ENCODE measurements at places on chromosomes 2 and 18. TPM values are rescaled to one million over a fixed set of nuclear protein-coding genes. Genes with fewer than 3 reads are reported as not detected.

TFPI gene
- total RNA-seq = 301 TPM

DNAJC5G gene
- not detected for total RNA-seq

DNA sequence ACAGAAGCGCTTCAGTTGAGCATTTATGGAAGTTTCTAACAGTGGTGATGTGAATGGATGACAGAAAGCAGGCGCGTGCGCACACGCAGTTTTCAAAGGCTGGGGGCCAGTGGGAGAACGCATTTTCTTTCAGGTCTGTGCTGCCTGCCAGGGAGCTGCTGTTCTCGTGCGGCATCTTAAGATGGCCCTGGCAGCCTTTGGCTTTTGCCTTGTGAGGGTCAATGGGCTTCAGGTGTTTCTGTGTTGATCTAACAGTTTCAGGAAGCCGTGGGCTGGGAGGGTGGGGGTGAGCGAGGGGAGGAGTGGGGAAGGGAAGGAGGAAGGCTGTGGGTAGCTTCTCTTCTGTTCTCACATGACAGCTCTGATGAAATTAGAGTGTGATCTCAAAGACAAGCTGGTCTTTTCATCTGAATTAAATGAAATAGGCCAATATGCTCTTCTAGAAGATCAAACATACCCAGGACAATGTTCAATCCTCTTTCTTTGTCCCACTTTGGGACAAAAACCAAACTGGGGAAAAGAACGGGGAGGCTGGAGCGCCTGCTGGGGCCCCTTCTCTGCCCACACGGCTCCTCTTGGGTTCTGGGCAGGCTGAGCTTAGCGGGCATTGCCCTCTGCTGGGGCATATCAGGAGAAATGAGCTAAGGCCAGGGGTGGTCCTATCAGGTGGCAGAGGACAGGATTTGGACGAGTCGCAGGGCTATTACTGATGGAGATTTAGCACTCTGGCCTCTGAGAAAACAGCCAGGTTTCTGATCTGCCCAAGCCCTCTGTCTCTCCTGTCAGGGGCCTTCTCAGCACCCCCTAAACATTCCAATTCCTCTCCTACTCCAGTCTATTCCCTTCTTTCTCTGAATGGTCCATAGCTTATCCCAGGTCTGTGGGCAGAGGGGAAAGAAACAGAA lies 126.2 kb upstream of the LGALSL start:
- H3K4me3 ChIP-seq = no peak overlapping the region
- DNase-seq = no peak
- H3K27ac ChIP-seq = no peak overlapping the region

OSBPL6 gene
- total RNA-seq = 0.10 TPM

HNMT gene
- 309 TPM for total RNA-seq

DNA sequence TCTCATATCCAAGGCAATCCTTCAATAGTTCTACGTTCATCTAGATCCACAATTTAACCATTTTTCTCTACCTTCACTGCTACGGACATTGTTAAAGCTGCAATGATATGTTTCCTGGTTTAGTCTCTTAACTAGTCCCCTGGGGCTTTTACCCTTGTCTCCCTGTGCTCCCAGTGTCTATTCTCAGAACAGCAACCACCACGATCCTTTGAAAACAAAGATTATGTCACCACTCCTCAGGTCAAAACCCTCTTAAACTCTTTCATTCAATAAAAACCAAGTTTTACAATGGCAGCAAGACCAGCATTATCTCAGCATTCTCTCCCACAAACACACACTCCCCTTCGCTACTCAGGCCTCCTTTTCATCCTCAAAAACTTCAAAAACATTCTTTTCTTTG lies 298.2 kb upstream of the CHST9 start:
- H3K4me1 ChIP-seq = peaks cover 13% of the 10 kb centered on the region
- no peaks in the 10 kb centered on the region for H3K36me3 ChIP-seq
- no peak for DNase-seq
- no peak overlapping the region for H3K4me3 ChIP-seq
- no peak overlapping the region for H3K27ac ChIP-seq

DNA sequence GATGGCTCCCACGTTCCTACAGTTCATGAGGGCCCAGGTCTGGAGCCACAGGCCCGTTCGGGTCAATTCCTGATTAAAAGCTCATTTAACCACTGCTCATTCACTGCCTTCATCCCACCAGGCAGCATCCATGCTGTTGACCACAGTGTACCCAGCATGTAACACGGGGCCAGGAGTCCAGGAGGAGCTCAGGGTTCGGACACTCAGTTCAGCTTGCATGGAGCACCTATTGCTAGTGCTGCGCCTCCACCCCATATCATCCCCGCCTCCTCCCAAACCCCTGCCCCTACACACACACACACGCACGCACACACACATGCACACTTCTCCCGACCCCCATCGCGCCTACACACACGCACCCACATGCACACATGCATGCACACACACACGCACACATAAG lies 72.9 kb upstream of the SNTG2 start:
- peaks cover 86% of the 10 kb centered on the region for H3K27me3 ChIP-seq
- no peak overlapping the region for H3K27ac ChIP-seq
- no peak for DNase-seq
- no peak overlapping the region for H3K4me3 ChIP-seq

DNA sequence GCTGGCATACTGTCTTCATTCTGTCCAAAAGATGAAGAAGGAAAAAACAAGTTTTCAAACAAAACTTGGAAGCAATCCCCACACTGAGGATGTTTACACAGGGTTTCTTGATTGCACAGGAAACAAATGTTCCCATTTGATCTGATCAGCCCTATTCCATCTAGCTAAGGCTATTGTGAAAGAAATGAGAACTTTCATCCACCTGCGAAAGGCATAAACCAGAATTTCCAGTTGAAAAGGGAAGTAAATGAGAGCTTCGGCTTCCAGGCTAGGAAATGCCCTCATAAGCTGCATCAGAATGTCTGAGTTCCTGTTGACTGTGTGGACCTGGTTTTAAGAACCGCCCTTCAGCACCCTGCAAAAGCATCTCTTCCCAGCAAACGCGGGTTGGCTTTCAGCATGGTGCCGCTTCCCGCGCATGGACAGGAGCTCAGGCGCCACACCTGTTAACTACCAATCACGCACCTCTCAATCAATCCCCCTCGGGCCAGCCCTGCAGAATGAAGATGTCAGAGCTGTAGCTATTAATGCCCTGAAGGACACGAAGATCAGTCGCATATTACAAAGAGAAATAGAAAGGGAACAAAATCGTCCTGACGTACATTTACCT lies 850.4 kb downstream of the GALR1 start:
- H3K27me3 ChIP-seq = 0 out of 3 replicates have a peak, but pooled peaks cover 4% of the 10 kb centered on the region
- no peak overlapping the region for H3K27ac ChIP-seq
- no peaks in the 10 kb centered on the region for H3K36me3 ChIP-seq
- H3K4me3 ChIP-seq = no peak overlapping the region
- no peaks in the 10 kb centered on the region for H3K4me1 ChIP-seq

GRCh38 chr2:225691711-225692110 lies 292.2 kb downstream of the NYAP2 start:
- H3K4me1 ChIP-seq = no peaks in the 10 kb centered on the region
- H3K27ac ChIP-seq = no peak overlapping the region
- H3K27me3 ChIP-seq = no peaks in the 10 kb centered on the region

DNA sequence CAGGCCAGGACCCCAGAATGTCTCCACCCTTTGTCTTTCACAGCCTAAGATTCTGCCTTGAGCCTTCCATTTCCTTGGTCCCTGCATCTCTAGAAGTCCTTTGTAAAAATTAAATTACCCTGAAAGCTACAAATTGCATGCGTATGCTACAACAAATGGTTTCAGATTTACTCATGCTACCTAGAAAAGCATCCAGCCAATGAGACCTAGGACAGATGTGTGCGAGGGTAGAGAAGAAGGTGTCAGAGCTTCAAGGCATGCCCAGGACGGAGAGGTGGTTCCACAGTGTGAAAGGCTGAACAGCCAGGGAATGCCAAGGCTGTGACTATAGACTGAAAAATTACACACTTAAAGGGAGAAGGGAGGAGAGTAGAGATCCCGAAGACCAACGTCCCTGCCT lies 40.2 kb downstream of the CCBE1 start:
- H3K36me3 ChIP-seq = no peaks in the 10 kb centered on the region
- H3K4me1 ChIP-seq = no peaks in the 10 kb centered on the region
- no peak overlapping the region for H3K27ac ChIP-seq
- no peak overlapping the region for H3K4me3 ChIP-seq

EPHA4 gene
- total RNA-seq = not detected

LHCGR gene
- not detected for total RNA-seq

DNA sequence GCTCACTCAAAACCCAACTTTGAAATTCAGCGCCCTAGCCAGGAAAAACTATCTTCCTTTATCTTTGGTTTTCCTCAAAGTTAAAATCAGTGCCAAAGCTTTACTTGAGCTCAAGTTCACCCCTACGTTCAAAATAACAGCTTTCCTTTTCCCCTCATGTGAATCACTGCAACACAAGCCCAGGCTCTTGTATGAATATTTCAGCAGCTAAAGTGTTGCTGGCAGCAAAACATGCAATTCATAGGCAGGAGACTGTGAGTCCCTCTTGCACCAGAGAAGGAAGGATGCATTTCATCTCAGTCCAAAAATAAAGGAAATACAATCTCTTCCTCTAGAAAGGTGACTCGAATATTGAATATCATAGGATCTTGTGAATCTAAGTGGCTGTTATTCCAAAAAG lies 461.3 kb upstream of the SOX11 start:
- no peak for DNase-seq
- H3K4me3 ChIP-seq = no peak overlapping the region
- no peaks in the 10 kb centered on the region for H3K36me3 ChIP-seq
- H3K4me1 ChIP-seq = no peaks in the 10 kb centered on the region
- H3K27ac ChIP-seq = no peak overlapping the region

DNA sequence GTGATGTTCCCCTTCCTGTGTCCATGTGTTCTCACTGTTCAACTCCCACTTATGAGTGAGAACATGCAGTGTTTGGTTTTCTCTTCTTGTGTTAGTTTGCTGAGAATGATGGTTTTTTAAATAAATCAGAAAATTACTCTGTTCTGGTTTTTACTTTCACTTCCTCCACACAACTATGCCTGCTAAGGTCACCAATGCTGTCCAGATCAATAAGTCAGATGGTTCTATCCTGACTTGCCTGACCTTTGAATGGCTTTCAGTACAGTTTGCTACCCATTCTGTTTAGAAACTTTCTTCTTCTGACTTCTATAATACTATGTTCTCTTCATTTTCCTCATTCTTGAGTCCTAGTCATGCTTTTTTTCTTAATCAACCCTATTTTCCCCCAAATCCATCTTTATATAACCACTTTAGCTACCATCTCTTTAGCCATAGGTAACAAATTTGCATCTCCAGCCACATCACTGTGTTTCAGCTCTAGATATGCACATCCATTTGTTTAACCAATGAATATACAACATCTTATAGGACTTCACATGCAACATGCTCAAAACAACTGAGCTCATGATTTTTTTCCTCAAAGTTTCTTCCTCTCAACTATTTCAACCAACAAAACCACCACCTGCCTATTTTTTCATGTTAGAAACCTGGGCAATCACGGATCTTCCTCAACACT lies 58.8 kb upstream of the SLC38A11 start:
- no peak for DNase-seq
- no peaks in the 10 kb centered on the region for H3K27me3 ChIP-seq
- no peak overlapping the region for H3K4me3 ChIP-seq
- H3K27ac ChIP-seq = no peak overlapping the region

PAX3 gene
- not detected for total RNA-seq

GRCh38 chr2:169462896-169463695 lies 16.2 kb upstream of the BBS5 start:
- H3K36me3 ChIP-seq = no peaks in the 10 kb centered on the region
- H3K27ac ChIP-seq = no peak overlapping the region
- H3K4me1 ChIP-seq = no peaks in the 10 kb centered on the region
- no peak overlapping the region for H3K4me3 ChIP-seq

DNA sequence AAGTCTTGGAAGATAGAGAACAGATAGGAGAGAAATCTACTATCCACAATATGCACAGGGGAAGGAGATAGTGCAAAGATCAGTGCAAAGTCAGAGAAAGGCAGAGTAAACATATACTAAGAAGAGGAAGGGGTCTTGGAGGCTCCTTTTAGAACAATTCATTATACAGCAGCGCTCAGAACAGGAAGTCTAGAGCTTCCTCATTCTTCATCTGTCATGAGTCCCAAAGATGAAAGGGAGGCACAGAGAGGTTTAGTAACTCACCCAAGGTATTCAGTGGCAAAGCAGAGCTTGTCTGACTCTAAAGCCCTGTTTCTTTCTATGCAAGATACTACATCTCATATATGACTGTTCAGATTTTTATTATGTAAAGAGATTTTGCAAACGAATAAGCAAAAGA lies 1.4 kb downstream of the SP110 start:
- no peak overlapping the region for H3K27ac ChIP-seq
- peaks cover 3% of the 10 kb centered on the region for H3K36me3 ChIP-seq
- no peak for DNase-seq
- peaks cover 17% of the 10 kb centered on the region for H3K4me1 ChIP-seq

- DNase-seq = no peak
- H3K27me3 ChIP-seq = no peaks in the 10 kb centered on the region
- no peaks in the 10 kb centered on the region for H3K36me3 ChIP-seq
- peaks cover 11% of the 10 kb centered on the region for H3K4me1 ChIP-seq
- no peak overlapping the region for H3K27ac ChIP-seq
Observed at GRCh38 chr18:11066038-11066437, 83.3 kb downstream of the PIEZO2 start.

DNA sequence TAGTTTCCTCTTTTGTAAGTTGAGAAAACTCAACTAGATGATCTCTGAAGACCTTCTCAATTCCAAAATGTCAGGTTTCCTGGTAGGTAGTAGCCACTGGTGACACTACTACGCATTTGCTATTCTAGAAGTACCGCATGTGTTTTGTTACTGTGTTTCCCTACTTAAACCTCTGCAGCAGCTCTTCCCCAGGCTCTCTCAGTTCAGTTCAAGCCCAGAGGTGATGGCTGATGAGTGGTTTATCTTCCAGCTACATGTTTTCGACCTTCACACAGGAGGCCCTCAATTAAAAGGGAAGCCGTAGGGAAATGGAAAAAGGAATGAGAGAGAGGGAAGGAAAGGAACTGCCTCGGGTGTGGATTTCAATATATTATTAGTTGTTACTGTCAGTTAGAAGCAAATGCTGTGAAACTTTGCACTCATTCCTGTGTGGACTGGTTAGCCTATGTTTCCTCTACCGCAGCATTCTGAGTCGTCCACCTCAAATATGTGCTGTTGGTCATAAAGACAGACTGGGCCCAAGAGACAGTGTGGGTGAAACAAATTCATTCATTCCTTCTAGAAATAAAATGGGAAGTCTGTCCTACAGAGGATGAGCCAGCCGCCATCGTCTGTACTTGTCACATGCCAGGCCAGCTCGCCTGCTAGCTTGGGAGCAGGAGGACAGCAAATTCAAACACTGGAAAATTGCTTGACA lies 455.2 kb upstream of the RAB12 start:
- DNase-seq = no peak
- H3K27me3 ChIP-seq = no peaks in the 10 kb centered on the region
- H3K4me3 ChIP-seq = no peak overlapping the region
- H3K36me3 ChIP-seq = peaks cover 4% of the 10 kb centered on the region

- no peak for DNase-seq
- no peak overlapping the region for H3K27ac ChIP-seq
- no peaks in the 10 kb centered on the region for H3K36me3 ChIP-seq
Observed at GRCh38 chr2:175490360-175490791, 308.9 kb upstream of the ATP5MC3 start.

ASPRV1 gene
- 0.40 TPM for total RNA-seq

GRCh38 chr2:33373986-33374385 lies 102.5 kb upstream of the RASGRP3 start:
- no peak overlapping the region for H3K4me3 ChIP-seq
- H3K4me1 ChIP-seq = no peaks in the 10 kb centered on the region
- DNase-seq = no peak
- H3K27me3 ChIP-seq = 0 out of 3 replicates have a peak, but pooled peaks cover 3% of the 10 kb centered on the region

All from HepG2 (cell line).